ENCODE measurements at places on chromosomes 16 and 17.

- DNase-seq = no peak
Measured at GRCh38 chr16:66043326-66043725, 323.2 kb upstream of the CDH5 start.

GRCh38 chr16:67658849-67659674 lies 998 bp downstream of the ACD start:
- no peak for DNase-seq

DNA sequence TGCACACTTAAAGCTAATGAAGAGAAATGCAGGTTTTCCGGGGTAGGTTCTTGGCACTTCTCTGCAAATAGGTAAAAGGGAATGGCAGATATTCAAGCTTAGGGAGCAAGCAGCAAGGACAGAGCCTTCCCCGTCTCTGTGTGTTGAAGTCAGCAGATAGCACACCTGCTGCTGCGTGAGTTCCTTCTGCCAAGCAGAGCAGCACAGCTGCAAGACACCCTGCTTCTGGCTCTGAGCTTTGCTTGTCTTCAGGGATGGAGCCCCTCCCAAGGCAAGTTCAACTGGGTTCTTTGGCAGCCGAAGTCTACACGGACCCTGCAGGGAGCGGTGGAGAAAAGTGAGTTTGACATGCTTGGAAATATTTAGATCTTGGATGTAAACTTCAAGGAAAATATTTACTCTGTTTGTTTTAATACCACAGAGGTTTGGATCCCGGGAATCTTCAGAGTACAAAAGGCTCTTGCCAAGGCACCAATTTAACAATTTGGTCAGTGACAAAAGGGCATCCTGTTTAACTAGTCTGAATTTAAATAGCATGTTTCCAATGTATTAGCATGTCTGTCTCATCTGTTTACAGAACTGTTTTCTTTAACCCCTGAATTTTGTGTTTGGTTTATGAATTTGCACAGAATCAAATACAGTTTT lies 113.4 kb upstream of the KCNJ16 start:
- peak; percentile 3 for DNase-seq

DNA sequence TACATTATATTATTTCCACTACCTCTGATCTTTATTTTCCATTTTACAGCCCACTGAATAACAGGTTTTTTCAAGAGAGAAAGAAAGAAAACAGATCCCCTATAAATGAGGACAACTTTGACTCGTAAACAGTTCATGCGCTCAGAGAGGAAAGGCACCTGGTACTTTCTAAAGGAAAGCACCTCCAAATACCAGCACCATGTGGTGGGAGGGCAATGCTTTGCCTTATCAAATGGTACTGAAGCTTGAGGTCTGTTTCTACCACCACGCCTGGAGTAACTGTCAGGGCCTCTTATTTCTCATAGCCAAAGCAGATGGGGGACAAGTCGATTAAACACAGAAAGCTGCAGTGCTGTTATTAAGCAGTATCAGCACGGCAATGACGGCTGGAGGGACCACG lies 510.3 kb upstream of the ZFHX3 start:
- DNase-seq = no peak

DNA sequence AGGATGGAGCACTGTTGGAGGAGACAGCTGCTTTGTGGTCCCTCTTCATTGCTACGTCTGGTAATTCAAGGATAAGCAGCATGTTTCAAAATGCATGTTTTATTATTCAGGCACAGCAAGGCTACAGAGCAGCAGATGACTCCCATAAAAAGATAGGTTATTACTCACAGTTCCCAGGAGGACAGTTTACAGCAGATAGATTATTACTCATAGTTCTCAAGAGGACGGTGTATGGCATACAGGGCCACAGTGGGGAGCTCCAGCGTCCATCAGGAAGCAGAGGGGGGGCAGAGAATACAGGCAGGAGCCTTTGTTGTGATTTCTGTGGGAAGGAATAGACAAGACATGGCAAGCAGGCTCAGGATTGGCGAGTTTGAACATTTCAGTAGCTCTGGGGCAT lies 72.9 kb downstream of the DNAH9 start:
- no peak for DNase-seq

GRCh38 chr16:85027958-85028684 lies 526 bp downstream of the KIAA0513 start:
- no peak for DNase-seq

- DNase-seq = no peak
Measured at GRCh38 chr16:52052818-52053217, 494.1 kb downstream of the TOX3 start.

DNA sequence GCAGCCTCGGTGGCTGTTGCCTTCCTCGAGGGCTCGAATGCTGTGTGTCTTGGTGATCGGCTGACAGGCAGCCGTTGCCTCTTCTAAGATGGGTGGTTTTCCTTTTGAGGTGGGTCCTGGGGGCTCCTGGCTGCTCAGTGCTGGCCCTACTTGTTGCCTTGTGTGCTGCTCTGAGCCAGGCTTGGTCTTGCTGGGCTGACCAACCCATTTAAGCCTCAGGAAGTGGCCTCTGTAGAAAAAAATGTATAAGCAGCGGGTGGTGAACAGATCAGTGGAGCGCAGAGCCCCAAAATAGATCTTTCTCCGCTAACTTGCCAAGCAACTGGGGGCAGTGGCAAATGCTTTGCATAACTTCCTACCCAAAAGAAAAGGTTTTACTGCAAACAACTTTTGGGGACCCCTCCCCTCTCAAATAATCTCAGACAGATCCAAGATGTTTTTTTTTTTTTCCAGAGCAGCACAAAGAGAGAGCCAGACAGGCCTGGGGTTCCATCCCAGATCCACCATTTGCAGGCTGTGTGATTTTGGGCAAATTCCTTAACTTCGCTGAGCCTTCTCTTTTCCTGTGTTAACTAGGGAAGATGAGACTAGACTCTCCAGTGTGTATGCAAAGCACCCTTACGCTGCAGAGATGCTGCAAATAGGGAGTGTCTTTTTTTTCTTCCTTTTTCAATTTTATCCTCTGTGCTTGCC lies 42.5 kb downstream of the PLCG2 start:
- no peak for DNase-seq

- DNase-seq = no peak
Measured at GRCh38 chr16:65658787-65659220, 536.9 kb upstream of the CDH11 start.

DNA sequence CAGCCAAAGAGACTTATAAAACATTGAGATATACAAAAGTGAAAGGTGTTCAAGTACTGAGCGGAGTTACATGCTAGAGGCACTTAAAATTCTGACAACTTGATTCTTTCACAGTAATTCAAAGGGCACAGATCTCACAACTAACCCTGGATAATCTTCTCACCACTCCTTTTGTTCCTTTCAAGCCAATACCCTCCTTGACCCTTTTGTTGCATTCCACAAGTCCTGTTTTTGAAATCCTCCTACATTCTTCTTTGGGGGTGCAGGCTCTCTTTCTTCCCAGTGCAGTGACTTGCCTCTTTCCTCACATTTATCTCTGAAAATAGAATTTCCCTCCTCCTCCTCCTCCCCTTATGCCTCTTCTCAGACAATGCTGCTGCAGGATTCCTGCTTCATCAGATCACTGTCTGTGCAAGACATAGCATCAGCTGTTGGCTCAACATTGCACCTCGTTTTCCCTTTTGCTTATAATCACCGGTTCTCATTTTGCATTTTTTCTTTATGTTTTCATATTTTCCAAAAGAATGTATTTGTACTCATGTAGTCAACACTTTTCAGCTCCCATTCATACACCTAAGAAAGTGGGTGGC lies 199.3 kb downstream of the CDH8 start:
- no peak for DNase-seq

- no peak for DNase-seq
Measured at GRCh38 chr16:77596261-77596660, 126.1 kb upstream of the NUDT7 start.

GRCh38 chr17:4891411-4892410 lies 7.6 kb upstream of the C17orf107 start:
- DNase-seq = no peak

GRCh38 chr16:12496186-12496585 lies 307.5 kb downstream of the CPPED1 start:
- no peak for DNase-seq

DNA sequence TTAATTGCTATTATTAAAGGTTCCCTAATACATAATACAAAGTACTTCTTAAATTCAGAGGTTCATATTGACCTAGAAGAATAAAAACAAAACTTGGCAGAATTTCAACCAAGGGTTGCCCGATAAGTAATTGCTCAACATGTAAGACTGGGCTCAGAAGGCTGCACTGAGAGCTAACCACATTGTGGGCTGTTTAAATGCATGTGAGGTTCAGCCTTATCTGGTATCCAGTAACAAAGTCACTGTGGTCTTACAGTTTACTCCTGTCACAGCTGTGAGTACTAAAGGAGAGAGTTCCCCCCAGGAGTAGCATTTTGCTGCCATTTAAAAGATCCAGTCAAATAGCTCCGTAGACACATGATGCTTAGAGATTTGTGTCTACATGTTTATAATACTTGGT lies 1.6 kb upstream of the DHRS11 start:
- DNase-seq = no peak

DNA sequence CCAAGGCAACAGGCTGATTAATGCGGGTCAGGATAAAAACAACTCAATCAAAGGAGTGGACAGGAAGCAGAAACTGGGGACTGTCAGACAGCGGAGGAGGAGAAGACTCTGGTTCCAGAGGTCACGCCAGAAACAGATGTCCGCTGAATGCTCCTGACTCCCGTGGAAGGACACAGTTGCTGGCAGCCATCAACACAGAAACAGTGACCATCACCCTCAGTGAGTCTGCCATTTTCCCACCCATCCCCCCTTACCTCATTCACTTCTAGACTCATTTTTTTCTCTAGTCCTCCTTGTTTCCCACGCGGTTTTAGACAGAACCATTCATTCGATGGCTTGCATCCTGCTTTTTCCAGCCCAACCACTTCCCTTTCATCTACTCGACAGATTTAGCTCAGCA lies 40.9 kb downstream of the DHRS7C start:
- no peak for DNase-seq

- DNase-seq = no peak
Measured at GRCh38 chr17:60154616-60155426, 5.0 kb downstream of the CA4 start.

DNA sequence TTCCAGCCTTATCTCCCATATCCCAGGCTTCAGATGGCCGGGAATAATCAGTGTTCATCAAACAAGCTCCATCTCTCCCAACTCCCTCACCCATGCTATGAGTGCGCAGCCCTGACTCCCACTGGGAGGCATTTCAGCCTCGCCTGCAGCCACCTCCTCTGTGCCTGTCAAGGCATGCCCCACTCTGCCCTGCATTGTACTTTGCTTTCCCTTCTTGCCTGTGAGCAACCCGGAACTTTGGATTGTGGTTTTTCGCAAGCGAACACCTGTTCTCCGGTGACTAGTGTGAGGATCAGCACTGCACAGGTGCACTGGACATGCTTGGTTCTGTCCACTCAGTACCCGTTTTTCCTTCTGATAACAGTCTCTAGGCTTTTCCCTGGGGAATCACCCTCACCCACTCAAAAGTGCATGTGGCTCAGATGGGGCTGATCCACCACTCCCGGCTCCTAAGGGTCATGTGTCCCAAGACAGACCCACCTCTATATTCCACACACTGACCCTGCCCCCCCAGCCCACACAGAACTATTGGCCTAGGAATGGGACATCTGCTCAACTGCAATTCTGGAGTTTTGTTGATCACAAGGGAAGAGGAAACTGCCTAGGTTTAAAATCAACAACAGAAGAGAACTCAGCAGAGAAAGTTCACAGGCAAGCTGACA lies 9.1 kb downstream of the CHST6 start:
- no peak for DNase-seq

- peak; percentile 2 for DNase-seq
Measured at GRCh38 chr16:88792078-88792550, 7.1 kb upstream of the PIEZO1 start.

- DNase-seq = no peak
Measured at GRCh38 chr17:56919717-56920116, 5.9 kb upstream of the TRIM25 start.

GRCh38 chr17:385178-385835 lies 32.7 kb upstream of the RPH3AL start:
- peak; percentile 66 for DNase-seq

GRCh38 chr17:45743626-45744326 lies 40.3 kb upstream of the CRHR1 start:
- DNase-seq = no peak

DNA sequence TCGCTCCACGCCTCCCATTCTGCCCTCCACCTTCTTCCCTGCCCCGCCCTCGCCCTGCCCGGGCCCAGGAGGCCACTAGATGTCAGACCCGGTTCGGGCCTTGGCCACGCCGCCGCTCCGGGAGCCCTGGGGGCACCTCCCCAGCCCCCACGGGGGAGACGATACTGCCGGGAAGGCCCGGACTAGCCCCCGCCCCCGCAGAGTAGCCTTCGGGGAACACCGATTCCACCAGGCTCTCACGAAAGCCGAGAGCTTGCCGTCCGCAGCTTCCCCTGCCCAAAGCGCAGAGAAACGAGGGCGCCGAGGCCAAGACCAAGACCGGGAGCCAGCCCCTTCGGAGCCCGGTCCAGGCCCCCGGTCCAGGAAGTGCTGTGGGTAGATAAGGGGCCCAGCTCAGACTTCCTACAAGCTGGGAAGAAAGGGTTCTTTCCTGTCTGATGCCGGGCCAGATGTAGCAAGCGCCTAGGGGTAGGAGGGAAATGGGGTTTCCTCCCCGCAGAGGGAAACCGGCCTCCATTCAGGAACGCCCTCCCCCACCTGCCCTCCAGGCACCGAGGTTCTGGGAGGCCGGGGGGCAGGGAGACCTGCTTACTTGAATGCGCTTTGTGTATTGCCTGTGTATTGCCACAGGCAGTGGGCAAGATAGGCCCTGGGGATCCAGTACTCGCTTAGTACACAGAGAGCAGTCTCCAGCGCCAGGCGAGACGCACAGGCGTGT lies 806 bp upstream of the CYB561 start:
- DNase-seq = peak; percentile 26

- peak; percentile 15 for DNase-seq
Measured at GRCh38 chr16:56451753-56452689, 667 bp downstream of the OGFOD1 start.

DNA sequence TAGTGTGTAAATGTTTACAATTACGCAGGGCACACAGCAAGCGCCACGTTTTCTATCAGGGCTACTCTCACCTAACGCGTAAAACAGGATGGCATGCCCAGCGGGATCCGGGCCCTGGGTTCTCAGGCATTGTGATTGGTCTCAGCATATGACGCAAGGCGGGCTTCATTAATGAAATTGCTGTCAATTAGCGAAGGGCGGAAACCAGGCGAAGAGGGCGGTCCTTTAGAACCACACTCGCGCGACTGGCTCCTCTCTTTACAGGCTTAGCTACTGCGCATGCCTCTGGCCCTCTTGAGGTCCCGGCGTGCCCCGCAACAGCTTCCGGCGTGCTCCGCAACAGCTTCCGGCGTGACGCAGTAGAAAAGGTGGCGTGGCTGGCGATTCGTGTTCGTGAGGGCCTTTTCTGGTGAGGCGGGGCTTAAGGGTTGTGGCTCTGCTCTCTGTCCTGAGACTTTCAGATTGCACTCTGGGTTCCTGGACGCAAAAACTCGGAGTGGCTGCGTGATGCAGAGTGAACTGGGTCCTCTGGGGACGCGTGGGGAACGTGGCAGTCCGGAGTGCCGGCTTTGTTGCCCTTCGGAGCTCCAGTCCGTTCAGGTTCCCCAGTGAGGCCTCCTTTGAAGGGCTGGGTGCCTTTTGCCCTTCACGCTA lies 9.2 kb downstream of the OR2C1 start:
- no peak for DNase-seq
